ENCODE measurements at places on chromosomes 12 and 14.

- DNase-seq = no peak
Observed at GRCh38 chr12:104742551-104743201, 215.4 kb downstream of the SLC41A2 start.

GRCh38 chr12:74538491-74539258 lies 1.0 kb downstream of the ATXN7L3B start:
- peak; percentile 11 for DNase-seq

GRCh38 chr12:86774841-86775388 lies 518.7 kb upstream of the MGAT4C start:
- DNase-seq = no peak

- DNase-seq = no peak
Observed at GRCh38 chr14:55426891-55427290, 13.5 kb downstream of the TBPL2 start.

DNA sequence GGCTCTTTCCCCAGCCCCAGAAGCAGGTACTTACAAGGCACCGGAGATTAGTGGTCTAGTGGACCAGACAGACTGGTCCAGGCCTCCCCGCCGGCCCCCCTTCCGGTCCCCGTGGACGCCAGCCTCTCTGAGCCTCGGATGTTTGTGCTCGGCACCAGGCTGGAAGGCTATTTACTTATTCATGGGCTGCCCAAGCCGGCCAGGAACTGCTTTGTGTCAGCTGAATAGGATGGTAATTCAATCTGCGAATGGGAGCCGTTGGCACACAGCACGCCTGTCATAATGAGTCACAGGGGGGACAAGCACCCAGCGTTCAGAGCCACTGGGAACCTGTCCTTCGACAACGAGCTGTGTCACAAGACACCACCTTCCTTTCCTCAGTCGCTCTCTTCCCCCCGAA lies 82.3 kb downstream of the RIMBP2 start:
- DNase-seq = no peak

DNA sequence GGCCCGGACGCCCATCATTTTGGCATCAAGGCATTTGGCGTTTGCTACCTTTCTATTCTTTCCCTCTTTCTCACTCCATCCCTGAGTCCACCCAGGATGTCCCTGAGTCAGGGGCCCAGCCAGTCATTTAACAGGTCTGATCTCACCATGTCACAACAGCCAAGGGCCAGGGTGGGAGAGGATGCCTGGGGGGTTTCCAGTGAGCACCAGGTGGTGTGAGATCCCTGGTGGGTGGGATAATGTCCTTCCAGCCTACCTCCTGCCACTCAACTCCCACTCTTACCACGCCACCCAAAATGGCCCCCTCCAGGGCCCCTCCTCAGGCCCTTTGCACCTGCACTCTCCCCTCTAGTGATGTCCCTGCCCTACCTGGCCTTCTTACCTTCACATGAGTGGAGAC lies 310.8 kb downstream of the BCL11B start:
- DNase-seq = no peak

GRCh38 chr12:114403011-114403689 lies 2.8 kb downstream of the TBX5 start:
- DNase-seq = no peak

GRCh38 chr14:68043752-68044151 lies 224.2 kb downstream of the RAD51B start:
- no peak for DNase-seq

- no peak for DNase-seq
Observed at GRCh38 chr14:86050072-86050683, 520.2 kb downstream of the FLRT2 start.

DNA sequence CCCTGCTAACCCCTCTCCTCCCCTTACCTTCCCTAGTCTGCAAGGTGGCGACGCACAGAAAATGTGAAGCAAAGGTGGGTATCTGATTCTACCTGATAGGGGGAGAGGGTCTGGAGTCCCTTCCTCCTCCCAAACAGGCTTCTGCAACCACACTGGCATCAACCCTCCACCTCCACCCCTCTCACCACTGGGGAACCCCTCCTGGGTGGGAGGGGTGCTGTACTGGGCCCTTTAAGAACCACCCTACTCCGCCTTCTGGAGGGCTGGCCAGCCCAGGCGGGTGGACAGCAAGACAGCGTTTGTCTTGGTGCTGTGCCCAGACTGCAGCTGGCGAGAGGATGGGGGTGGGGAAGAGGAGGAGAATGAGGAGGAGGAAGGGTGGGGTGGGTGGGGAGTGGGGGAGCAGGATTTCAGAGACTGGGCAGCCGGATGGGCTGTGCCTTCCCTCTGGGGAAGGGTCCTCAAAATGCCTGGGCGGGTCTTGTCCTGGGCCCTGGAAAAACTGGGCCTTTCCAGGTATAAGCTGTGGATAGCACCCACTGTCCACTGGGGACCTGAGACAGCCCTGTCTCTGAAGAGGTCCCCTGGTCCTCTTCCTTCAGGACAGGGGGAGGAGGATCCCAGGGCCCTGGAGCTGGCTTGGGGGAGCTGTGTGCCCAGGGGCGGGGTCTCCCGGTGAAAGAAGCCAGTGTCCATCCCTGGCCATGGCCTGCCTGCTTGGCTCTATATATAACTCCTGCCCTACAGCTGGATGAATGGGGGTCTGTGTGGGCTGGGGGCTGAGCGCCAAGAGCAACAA lies 2.8 kb downstream of the TNS2 start:
- no peak for DNase-seq

DNA sequence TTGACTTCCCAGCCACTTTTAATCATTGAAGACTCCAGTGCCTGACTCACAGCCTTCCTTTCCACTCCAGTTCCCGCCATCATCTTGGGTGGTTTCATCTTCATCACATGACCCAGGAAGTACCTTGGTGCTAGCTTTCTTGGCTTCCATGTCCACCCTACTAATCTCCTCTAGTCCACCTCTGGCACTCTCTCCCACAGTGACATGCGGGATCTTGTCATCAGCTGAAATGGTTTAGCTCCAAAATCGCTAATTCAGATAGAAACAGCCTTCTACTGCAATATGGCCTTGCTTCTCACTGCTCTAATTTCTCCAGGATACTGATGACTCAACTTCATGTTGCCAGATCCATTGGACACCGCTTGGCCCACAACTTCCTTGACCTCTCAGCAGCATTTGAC lies 24.5 kb downstream of the WDR20 start:
- DNase-seq = no peak

DNA sequence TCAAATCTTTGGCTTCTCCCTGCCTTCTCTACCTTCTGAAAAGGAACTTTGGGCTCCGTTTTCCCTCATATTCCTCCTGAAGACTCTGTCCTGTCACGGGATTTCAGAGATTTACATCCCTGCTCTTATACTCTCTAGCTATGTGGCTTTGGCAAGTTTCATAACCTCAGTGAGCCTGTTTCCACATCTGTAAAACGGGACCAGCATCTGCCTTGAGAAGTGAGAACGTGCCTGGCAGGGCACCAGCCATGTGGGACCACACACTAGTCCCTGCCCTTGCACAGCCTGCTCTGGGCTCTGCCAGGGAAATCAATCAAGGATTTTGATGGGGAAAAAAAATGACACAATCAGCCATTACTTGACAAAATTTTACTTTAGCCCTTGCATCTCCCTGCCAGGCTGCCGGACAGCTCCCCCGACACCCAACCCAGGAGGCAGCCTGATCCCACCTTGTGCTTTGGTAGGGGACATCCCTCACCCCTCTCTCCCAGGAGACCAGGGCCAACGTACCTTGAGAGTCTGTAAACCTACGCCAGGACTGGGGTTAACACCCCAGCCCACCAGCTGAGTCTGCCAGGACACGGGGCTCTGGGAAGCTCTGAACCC lies 8.5 kb downstream of the PHETA1 start:
- DNase-seq = no peak

DNA sequence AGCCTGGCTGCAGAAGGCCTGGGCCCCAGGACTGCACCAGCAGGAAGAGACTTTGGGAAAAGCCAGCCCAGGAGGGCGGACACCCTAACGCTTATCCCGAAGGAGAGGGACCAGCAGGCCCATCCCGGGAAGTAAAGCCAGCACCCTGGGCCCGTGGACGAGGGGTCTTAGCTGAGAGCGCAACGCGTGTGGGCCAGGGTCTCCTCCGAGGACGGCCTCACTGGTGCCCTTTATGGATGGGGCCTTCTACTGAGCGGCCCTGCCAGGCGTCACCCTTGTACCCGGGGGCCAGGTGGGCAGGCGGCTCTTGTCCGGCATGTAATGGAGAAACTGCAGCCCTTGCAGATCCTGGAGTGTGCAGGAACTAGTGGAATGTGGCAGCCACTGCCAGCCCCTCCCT lies 14.1 kb downstream of the TEDC1 start:
- DNase-seq = no peak

DNA sequence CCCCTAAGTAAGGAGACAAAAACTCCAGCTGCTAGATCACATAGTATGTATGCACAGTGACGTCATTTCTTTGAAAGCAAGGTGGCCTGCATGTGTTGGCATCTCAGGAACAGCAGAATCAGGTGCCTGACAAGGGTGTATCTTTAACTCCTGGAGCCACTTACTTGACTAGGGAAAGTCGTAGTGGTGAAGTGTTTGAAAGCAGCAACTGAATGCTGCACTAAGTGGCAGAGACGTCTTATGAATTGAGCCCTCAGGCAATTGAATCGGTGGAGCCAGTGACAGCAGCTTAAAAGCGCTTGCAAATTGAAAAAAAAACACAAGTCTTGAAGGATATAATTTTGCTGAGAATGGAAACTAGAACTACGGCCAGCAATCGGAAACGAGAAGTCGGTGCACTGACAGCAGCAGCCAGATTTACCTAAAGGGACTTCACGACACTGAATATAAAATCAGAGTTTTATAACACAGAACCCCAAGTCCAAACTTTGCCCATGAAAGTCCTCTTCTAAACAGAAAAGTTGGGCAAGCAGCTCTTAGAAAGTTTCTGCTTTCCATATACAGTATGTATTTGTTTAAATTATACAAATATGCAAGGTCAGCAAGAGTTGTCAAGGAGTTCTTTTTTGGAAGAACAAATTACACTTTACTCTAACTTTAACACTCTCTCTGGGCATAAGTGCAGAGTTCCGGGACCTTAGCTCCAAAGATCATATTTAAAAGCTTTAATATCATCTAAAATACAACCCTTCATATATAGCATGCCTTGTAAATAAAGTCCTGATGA lies 1.1 kb downstream of the IGF1 start:
- DNase-seq = no peak

DNA sequence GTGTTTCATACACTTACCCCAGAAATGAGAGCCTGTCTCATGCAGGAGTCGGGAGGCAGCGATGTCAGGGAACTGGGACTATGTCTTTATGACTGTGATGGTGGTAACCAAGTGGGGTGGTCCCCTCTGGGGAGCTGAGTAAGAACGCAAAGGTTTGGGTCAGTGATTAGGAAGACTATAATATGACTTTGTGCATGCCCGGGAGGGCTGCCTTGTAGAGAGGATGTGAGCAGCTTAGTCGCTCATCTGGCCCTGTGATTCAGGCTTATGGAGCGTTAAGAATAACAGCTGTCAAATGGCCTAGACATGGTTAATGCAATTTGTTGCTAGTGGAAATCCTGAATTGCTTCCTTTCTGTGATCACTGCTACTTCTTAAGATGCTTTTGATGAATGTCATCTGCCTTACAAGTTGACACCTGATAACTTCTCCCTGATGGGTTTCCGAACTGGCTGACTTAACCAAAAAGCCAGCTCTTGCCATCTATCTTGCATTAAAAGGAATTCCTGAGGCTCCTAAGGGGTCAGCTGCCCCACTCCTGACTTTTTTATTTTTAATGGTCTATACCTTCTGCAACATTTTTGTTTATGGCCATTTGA lies 35.4 kb upstream of the AACS start:
- no peak for DNase-seq

DNA sequence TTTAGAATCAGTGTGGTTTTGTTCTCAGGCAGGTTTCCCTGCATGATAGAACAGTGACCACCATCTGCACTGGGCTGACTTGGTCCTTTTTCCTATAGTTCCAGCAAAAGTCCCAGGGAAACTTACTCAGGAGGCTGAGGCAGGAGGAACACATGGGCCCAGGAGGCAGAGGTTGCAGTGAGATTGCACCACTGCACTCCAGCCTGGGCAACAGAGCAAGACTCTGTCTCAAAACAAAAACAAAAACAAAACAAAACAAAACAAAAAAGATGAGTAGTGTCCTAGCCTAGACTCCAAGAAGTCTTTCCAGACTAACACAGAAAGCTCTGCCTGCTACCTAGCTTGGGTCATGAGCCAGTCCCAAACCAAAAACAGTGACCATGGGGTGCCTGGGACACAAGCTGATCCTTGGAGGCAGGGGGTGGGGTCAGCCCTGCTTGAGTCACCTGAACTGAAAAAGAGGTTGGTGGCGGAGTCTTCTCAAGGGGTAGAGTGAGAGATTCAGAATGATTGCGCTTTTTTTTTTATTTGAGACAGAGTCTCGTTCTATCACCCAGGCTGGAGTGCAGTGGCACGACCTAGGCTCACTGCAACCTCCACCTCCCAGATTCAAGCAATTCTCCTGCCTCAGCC lies 7.4 kb upstream of the SLC11A2 start:
- no peak for DNase-seq

DNA sequence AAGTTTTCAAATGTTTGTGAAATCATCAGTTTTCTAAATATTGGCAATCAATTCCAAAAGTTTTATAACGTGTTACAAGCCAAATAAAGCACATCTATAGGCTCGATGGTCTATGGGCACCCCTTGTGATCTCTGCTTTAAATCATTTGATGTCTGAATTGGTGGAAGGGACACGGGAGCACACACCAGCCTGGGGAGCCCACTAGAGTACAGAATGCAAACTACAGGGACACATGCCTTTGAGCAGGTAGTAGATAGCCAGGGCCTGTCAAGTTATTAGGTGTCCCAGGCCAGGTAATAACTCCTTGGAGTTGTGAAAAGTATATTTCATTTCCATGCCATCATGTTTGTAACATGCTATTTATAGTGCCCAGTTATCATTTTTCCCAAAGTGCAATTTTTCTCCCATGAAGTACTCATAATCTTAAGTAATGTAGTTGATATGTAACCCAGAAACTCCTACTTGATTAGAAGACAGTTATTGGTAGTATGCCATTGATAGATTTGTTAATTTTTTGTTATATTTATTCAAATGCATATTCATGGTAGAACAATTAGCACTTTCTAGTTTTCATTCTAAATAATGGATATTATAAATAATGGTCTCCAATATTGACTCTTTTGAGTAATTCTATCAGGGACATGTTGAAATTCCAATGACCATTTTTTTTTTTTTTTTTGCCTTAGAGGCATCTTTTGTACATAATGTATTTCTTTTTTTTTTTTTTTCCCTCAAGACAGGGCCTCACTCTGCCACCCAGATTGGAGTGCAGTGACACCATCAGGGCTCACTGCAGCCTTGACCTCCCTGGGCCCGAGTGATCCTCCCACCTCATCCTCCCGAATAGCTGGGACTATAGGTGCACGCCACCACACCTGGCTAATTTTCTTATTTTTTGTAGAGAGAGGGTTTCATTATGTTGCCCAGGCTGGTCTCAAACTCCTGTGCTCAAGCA lies 96.9 kb upstream of the FGD4 start:
- peak; percentile 23 for DNase-seq
